A549 treated with Hydrocortisone at 1 μM for 4 hours (cell line): ENCODE measurements at places on chromosomes 7 and 10. TPM values are rescaled to one million over a fixed set of nuclear protein-coding genes. Genes with fewer than 3 reads are reported as not detected.

Gene TNRC18
- total RNA-seq: 30.7 to 55.1 TPM (median 39.2 TPM) in 5 replicates

Gene PON1
- 0.78 to 1.3 TPM (median 1.1 TPM) in 5 replicates for total RNA-seq

Gene NPSR1
- total RNA-seq: not detected in 5 replicates

Gene ELOVL3
- total RNA-seq: 0.29 to 0.46 TPM (median 0.33 TPM) in 5 replicates

Gene CYP2C19
- total RNA-seq: not detected in 5 replicates

Gene PNLIPRP3
- total RNA-seq: 0.03 to 0.05 TPM in 2 of 5 replicates, not detected in the others

Gene PITX3
- total RNA-seq: 0.63 to 1.4 TPM (median 1.2 TPM) in 5 replicates

Gene UTF1
- total RNA-seq: 0.10 TPM in 1 of 5 replicates, not detected in the others

Gene ZCCHC24
- total RNA-seq: 2.6 to 4.0 TPM (median 3.6 TPM) in 5 replicates
